ENCODE measurements at places on chromosomes 4 and X.

DNA sequence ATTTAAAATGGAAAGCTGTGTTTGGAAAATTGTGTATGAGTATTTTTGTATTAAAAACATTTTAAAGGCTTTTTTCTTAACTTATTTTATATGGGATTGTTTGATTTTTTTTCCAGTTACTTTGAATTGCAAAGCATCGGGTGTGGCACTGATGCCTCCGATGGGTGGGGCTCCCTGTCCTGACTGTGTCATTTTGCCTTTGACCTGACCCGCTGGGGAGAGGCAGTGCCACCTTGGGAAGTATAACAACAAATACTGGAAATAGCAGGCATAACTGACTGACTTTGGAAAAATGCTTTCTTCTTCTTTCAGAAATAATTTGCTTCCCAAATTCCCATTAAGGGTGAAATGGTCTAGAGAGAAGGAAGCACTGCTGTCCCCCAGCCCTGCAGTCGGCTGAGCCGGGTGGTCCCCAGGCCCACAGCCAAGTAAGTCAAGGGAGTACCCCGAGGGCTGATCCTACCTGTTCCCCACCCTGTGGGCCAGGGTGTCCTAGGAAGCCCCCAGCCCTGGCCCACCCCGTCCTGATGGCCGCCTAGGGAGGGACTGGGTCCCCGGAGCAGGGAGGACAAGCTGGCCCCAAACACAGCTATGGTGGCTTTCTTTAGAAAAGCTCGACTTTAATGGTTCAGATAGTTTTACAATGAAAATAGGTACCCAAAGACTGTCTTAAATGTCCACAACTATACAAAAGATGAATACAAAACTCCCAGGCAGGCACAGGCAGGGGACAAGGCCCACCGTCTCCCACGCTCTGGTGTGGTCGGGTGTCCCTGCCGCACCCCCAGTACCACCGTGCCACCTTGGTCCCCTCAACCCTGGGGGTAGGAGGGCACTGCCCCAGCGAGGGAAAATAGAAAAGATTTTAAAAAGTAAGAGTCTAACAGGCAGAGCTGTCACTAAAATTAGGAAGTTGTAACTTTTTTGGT is 26.4 kb downstream of the NELFA start:
- no peak for DNase-seq

GRCh38 chr4:158182736-158183135 is 9.9 kb upstream of the GASK1B start:
- DNase-seq, result peak; percentile 43

DNA sequence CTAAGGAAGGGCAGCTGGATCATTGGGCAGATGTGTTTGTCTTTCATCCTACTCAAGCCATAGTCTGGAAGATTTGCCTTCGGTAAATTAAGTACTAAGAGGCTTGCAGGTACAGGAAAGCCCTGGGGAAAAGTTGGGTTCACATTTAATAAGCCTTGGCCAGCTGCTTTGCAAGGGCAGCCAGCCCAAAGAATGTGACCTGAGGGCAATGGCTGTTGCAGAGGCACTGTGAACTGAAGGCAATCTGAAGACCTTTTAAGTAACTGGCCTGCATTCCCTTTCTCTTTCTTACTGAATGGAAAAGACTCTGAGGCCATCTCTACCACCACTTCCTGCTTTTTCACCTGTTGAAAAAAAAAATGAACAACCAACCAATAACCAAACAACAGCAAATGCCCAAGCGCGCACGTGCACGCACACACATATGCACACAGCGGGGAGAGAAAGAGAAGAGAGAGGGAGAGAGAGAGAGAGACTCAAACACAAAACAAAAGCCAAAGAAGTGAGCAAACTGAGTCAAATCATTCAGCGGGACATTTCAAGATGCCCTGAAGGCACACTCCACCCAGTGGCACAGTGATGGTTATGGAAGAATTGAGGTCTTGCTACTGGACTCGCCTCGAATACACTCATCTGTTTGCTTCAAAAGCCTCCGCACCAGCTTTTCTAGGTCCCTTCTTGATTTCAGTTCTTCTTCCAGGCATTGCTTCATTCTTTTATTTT is 19.6 kb downstream of the CD40LG start:
- no peak for DNase-seq

DNA sequence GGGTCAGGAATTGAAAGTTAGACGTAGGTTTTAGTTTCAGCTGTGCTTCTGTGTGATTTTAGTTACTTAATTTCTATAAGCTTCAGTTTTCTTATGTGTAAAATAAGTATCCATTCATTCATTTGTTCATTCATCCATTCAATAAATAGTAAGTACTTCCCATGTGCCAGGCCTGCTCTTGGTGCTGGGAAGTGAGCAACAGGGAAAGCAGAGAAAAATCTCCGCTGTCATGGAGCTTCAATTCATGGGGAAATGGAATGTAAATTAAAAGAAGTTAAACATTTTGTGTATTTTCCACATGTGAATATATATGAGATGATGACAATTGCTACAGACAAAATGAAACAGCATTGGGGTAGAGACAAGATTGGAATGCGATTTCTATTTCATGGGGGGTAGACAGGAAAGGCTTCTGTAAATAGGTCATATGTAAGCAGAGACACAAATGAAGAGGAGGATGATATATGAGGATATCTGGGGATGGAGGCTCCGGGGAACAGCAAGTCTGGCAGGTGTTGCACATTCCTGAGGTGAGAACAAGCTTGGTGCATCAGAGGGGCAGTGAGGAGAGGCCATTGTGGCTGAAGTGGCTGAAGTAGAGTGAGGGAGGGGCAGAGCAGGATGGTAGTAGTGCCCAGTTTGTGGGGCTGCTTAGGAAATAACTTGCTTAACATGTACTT is 66.2 kb downstream of the FHIP1A start:
- no peak for DNase-seq

DNA sequence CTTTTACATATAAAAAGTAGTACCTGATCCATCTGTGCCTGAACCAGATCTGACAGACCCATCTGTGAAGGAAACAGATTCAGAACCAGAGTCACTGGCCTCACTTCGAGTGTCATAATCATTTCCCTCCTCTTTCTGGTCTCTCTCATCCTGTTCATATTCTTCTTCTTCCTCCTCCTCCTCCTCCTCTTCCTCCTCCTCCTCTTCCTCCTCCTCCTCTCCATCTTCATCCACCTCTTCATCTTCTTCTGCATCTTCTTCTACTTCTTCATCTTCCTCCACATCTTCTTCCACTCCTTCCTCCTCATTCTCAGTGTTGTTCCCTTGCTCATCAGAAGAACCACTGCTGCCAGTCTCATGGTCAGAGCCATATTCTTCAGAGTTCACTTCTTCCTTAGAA is 12.9 kb downstream of the YTHDC1 start:
- no peak for DNase-seq

DNA sequence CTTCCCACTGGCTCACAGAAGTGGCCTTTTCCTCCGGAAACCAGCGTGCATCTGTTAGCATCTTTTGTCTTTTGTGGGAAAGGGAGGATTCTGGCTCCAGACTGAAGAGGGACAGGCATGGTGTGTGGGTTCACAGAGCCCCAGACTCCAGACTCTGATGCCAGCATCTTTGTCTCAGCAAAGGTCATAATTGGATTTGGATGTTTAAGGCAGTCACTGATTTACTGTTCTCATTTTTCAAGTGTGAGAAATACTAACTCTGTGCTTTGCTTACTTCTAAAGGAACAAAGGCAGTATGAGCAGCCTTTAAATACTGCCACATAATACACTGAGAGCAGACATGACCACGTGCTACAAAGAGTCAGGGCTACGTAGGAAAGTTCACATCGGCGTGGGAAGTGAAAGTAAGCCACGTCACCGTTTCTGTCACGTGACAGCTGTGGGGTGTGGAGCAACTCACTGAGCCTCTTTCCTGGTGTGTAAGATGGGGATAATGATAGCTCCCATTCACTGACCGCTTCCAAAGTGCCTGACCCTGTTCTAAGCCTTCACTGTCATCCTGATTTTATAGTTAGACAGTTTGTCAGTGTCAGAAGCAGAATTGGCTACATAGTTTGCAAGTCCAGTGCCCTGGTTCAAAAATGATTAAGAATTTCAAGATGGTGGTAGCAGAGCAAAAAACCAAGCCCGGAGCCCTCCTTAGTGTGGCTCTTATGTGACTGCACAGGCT is 24.8 kb upstream of the TMSB4X start:
- peak; percentile 71 for DNase-seq

GRCh38 chr4:8123870-8124269 is 34.7 kb downstream of the ABLIM2 start:
- no peak for DNase-seq

GRCh38 chrX:130176354-130176776 is 4.6 kb downstream of the RAB33A start:
- no peak for DNase-seq

GRCh38 chr4:76277667-76278066 is 26.1 kb downstream of the FAM47E start:
- no peak for DNase-seq

GRCh38 chr4:127249066-127249766 is 383.5 kb upstream of the INTU start:
- DNase-seq, result no peak

DNA sequence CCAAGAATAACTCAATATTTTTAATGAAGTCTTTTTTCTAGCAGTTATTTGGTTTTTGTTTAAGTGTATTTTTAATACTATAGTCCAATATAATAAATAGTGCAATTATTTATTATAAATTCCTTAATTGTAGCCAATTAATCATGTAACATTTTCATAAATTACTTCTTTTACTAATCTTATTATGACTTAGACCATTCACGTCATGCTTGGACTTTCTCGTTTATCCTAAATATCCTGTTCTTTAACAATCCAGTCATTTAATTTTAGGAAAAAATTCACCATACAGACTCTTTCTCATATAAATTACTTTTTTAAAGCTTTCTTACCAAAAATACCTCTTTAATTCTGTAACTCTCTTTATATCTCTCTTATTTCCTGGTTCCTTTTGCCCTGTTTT is 350.1 kb downstream of the AR start:
- no peak for DNase-seq

- DNase-seq, result no peak
Measured at GRCh38 chr4:125105561-125105960, 209.2 kb upstream of the FAT4 start.

GRCh38 chr4:66331761-66332160 is 661.5 kb upstream of the EPHA5 start:
- no peak for DNase-seq

DNA sequence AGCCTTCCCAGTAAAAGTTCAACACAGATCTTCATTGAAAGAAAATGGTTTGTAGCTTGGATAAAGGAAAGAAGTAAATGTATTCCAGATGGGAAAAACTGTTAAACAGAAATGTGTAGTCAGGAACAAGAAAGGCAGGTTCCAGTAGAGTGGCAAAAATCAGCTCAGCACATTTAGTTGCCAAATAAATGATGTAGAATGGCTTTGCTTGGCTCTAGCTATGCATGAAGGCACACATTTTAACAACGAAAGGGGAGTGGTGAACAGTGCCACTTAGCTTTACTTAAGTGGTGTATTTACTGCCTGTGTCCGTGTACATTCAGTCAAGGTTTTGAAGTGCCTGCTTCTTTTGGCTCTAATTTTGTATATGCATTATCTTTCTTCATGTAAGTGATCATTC is 644.5 kb upstream of the ATOH1 start:
- DNase-seq, result no peak

DNA sequence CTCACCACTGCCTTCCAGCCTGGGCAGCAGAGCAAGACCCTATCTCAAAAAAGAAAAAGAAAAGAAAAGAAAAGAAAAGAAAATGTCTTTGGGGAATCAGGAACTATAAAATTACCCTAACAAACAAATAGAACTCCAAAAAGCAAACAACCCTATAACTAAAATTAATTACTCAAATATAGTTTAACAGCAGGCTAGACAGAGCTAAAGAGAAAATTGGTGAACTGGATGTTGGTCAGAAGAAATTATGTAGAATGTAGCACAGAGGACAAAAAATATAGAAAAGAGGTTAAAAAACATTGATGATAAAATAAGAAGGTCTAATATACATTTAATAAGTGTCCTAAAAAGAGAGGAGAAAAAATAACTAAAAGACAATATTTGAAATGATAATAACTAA is 27.8 kb upstream of the WWC2 start:
- no peak for DNase-seq

DNA sequence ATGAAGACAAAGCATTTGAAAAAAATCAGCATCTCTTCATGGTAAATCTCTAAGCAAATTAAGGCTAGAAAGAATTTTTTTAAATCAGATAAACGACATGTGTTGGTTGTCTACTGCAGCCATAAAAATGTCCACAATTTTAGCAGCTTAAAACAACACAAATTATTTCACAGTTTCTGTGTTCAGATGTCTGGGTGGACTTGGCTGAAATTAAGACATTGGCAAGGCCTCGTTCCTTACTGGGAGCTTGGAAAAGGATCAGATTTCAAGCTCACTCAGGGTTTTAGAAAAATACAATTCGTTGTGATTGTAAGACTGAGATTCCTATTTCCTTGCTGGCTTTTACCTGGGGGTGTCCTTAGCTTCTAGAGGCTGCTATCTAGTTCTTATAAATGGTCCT is 1470.6 kb downstream of the PCDH19 start:
- no peak for DNase-seq

DNA sequence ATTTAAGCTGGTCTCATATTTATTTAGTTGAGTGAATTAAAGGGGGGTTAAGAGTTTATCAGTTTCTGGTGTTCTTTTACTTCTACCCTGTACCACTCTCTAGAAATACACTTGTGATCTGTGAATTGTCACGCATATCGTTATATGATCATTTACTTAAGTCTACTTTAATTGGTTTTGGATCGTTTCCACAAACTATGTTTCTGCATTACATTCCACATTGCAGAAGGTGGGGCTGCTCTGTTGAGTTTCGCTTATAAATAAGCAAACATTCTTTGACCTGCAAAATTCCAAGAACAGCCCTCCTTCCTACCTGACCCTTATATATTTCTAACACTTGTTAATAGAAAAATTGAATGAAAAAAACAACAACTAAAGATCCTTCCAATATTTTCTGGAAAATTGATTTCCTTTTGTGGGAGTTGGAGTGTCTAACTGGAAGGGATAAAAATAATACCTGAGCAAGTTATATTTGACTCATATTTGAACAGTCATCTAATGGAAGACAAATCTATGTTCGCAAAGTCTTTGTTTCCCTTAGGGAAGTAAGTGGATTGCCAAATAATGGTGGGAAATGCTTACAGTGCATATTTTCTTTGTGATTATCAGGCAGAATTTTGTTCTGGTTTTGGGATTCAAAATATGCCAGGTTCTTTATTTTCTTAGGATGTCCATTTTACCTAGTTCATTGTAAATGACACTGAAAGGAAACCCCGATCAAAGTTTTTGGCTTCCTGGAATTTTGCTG is 152.7 kb downstream of the RELL1 start:
- no peak for DNase-seq

- DNase-seq, result peak; percentile 26
Measured at GRCh38 chr4:165360041-165360695, 18.6 kb upstream of the CPE start.

- no peak for DNase-seq
Measured at GRCh38 chrX:153818571-153819383, 11.6 kb downstream of the PDZD4 start.

DNA sequence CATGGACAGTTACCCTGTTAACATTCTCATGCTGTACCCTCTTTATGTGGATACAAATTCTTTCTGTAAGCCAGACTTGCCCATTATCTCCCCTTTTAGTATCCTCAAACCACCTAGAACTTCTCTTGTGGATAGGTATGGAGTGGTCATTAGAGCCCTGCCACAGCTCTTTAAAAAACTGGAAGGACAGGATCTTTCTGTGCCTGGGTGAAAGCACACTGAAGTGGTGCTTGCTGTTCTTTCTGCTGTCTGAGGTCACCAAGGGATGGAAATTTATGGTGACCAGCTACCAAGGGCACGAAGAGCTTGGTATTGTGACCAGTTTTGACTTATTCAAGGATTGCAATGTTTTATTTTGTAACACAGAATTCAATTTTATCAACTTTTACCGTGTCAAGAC is 344.2 kb downstream of the CBLL2 start:
- no peak for DNase-seq

- DNase-seq, result no peak
Measured at GRCh38 chr4:6147441-6147840, 52.9 kb downstream of the JAKMIP1 start.
